ENCODE measurements at places on chromosomes 16 and 17. TPM values are rescaled to one million over a fixed set of nuclear protein-coding genes. Genes with fewer than 3 reads are reported as not detected.

Gene HOXB7
- total RNA-seq = not detected

Gene MT1M
- not detected for total RNA-seq

Gene UMOD
- not detected for total RNA-seq

Gene NPIPB9
- total RNA-seq = 3.3 TPM

Gene TAC4
- total RNA-seq = not detected

Gene SLC38A8
- total RNA-seq = not detected

Gene CEP112
- 0.28 TPM for total RNA-seq

Gene TIGD7
- total RNA-seq = 4.2 TPM

Gene KREMEN2
- total RNA-seq = not detected
